CD4-positive, CD25-positive, alpha-beta regulatory T cell (primary cell): ENCODE measurements at places on chromosomes 1 and 21.

- DNase-seq, result no peak
Measured at GRCh38 chr1:170537798-170538503, 6.0 kb downstream of the GORAB start.

- DNase-seq, result no peak
Measured at GRCh38 chr21:41593760-41594138, 85.8 kb upstream of the TMPRSS2 start.

GRCh38 chr1:202954057-202954745 lies 3.9 kb downstream of the ADIPOR1 start:
- no peak for DNase-seq

- DNase-seq, result no peak
Measured at GRCh38 chr1:94413311-94413710, 4.9 kb upstream of the ABCD3 start.

GRCh38 chr1:17120962-17121837 lies 1.9 kb upstream of the PADI2 start:
- DNase-seq, result no peak

GRCh38 chr21:36964827-36965719 lies 1.4 kb downstream of the HLCS start:
- DNase-seq, result no peak

DNA sequence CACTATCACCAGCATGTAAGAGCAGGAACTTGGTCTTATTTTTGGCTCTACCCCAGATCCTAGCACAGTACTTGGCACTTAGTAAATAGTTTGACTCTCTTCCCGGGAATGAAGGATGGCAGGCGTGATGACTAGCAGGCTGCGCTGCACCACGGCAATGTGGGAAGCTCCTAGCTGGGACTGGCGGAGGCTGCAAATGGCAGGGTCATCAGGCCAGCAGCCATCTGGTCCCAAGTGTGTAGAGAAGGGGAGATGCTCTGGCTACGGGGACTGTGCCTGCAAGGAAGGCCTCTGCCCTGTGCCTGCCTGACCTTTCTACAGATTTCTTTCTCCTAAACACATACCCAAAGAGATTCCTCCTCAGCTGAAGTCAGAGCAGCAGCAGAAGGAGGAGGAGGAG lies 95.0 kb downstream of the KCND3 start:
- DNase-seq, result no peak

DNA sequence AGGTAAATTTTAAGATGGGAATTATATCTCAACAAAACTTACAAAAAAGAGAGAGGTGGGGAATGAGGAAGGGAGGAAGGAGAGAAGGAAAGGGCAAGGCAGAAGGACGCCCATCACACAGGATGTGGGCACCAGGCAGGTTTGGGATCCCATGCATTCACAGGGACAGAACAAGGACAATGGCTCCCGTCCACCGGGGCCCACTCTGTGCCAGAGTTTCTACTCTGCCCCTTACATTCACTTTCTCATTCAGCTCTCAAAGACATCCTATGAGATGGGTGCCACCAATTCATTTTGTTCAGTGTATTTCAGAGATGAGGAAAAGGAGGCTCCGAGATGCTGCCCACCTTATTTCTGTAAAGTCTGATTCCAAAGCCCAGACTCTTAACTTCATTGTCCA lies 7.4 kb downstream of the CLEC20A start:
- no peak for DNase-seq

GRCh38 chr1:76068542-76068941 lies 6.0 kb upstream of the ST6GALNAC3 start:
- no peak for DNase-seq

DNA sequence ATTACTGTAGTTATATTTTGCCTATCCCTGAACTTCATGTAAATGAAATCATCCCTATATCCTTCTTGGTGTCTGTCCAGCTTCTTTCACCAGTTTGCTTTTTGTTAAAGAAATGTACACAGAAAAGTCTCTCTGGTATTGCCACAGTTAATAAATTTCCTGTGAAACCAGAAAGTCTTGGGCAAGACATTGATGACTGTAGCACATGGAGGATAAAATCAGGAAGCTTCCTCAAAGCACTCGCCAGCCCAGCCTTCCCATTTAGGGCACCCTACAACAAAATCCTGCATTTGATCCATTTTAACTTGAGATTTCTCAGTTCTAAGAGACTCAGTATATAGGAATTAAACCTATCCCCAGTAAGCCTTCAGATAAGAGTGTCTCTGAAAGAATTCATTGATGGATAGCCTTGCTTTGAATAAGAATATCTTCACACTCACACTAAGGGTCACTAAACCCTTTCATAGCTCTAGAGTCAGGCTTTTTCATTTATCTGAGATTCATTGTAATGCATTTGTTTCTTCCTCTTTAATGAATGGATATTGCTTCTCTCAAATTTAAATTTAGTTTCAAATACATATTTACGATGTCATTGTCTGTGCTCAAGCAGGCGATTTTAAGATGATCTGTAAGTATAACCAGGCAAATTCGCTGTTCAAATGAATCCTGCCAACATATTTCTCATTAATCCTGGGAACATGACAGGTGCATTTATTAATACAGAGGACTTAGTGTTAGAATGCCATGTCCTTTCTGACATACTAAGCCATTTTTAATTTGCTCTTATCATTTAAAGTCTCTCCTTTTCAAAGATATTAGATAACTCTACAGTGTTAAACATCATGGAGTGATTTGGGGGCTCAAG lies 153.1 kb downstream of the GRIK1 start:
- DNase-seq, result no peak

DNA sequence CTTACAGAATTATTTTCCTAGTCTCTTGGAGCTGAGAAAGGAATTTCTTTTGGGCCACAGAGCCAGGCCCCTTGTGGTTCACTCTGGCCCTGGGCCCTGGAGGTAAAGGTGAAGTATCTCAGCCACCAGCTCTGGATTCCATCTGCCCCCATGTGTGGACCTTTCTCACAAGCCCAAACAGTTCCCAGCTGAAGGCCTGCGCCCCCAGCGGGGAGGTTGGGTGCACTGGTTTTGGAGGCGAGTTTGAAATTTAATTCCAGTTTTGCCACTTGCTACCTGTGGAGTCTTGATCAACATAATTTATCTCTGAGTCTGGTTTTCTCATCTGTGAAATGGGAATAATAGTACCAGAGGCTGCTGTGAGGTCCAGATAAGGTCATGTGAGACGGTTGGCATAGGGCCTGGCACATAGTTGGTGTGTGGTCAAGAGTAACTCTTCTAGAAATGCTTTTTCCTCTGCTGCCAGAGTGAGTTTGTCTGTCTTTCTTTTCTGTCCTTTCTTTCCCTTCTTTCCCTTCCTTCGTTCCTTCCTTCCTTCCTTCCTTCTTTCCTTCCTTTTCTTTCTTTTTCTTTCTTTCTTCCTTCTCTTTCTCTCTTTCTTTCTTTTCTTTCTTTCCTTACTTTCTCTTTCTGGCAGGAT lies 6.1 kb downstream of the AGTRAP start:
- DNase-seq, result no peak

GRCh38 chr1:203274603-203275381 lies 30.5 kb upstream of the BTG2 start:
- DNase-seq, result no peak

DNA sequence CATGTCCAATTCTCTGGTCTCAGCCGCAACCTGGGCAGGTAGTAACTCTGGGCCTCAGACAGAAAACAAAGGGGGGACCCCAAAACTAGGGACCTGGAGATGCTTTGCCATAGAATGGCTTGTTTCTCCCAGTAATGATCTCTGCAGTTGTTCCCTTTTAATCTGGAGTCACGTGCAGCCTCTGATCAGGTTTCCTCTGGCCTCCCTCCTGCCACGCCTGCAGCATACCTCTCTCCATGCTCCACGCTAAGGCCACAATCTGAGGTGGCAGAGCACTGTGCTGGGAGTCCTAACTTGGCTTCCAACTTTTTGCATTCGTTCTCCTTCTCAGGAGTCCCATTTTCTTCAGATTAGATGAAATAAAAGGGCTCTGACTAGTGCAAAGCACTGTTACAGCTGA lies 1.9 kb downstream of the PABPC4 start:
- no peak for DNase-seq

DNA sequence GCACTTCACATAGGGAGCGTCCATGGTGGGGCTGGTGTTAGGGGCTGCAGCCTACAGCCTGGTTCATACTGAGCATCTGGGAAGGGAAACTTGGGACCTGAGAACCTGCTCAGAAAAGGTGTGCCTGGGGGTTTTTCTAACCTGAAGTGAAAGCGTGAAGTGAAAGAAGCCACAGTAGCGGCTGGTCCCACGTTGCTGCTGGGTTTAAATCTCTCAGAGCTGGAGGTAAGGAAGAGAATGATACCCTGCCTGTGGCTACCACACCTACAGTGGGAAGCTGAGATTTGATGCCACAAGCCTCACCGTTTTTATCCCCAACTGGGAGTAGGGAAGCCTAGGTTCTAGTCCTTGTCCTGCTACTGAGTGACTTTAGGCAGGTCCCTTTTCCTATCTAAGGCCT lies 21.0 kb upstream of the FUCA1 start:
- DNase-seq, result no peak

GRCh38 chr21:17768840-17769446 lies 50.2 kb downstream of the C21orf91 start:
- DNase-seq, result no peak

- no peak for DNase-seq
Measured at GRCh38 chr1:194062526-194062925, 876.1 kb upstream of the B3GALT2 start.

- no peak for DNase-seq
Measured at GRCh38 chr1:221683681-221684080, 58.2 kb downstream of the DUSP10 start.
